ENCODE measurements at places on chromosomes 3 and 15.

DNA sequence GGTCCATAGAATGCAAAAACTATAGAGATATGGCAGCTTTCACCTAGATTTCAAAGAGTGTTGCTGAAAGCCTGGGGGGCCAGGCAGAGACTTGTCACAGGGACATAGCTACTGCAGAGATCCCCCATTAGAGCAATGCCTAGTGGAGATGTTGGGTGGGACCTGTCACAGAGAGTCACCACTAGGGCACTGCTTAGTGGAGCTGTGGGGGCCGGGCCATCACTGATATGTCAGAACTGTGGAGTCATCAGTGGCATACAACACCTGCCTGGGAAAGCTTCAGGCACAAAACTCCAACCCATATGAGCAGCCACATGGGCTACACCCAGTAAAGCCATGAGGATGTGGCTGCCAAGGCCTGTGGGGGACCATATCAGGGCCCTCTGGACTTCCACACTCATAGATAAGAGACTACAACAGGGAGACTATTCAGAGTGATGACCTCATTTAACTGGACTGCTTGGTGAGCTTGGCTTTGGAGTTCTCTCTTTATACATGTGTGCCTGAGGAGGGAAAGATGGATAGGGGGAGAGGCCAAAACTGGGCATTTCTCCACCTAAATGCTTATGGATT lies 176.3 kb downstream of the ZNF621 start:
- no peak for DNase-seq

DNA sequence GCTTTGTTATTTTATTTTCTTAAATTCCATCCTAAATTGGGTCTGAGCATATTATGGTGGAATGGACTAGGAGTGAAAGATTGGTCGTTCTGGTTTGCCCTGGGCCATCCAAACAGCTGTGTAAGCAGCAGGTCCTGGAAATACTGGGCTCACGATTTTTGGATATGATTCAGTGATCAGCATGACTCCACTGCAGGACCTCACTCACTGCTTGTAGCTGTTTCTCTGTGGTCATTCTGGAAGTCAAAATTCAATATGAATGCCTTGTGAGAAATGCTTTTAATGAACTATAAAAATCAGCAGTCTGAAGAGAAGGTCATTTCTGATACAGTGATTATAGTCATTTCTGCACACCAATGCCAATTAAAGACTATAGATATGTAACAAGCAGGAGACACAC lies 185.0 kb downstream of the RBMS3 start:
- DNase-seq = no peak

GRCh38 chr15:31307270-31308184 lies 19.1 kb upstream of the KLF13 start:
- DNase-seq = no peak

- no peak for DNase-seq
Measured at GRCh38 chr15:38059665-38060064, 125.2 kb downstream of the TMCO5A start.

GRCh38 chr15:50057905-50058639 lies 61.0 kb downstream of the ATP8B4 start:
- DNase-seq = no peak

DNA sequence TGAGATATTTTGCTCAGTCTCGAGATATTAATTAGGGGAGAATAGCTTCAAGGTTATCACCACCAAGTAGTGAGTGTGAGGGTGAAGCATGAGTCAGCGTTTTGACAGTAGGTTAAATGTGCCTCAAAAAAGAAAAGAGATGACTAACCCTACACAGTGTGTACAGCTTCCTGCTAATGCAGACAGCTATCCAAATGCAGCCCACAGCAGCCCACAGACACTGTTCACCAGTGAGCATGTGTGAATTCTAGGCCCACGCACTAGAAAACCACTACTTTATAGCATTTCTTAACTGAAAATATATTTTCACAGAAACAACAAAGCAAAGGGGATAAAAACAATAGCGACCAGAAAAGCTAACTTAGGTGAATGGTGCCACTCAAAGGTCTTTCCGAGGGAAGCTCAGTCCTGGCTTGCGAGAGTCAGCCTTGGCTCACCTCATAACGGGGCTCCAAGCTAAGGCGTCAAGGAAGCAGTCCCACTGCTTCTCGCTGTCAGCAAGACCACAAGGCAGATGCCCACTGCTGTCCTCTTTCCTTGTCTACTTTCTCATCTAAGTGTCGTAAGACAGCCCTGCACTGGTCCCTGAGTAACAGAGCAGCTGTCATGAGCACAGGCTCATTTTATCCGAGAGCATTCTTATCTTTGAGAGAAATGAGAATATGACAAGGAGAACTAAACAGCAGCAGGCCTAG lies 47.6 kb downstream of the TXNRD3 start:
- no peak for DNase-seq

DNA sequence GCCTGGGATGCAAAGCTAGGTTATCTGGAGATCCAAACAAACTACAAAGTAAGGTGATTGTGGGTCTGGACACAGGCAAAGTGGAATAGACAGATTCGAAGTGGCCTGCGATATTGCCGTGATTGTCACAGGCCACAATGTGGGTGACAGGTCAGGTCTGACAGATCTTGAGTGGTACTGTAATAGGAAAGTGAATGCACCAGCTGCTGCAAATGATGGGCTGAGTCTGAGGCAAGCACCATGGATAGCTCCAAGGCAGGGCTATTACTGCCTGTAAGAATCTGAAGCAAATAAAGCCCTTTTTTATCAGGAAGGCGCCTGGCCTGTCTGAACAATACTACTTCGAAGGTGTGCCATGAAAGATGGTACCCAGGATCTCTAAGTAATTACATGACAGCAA lies 10.0 kb downstream of the ARMC8 start:
- no peak for DNase-seq

DNA sequence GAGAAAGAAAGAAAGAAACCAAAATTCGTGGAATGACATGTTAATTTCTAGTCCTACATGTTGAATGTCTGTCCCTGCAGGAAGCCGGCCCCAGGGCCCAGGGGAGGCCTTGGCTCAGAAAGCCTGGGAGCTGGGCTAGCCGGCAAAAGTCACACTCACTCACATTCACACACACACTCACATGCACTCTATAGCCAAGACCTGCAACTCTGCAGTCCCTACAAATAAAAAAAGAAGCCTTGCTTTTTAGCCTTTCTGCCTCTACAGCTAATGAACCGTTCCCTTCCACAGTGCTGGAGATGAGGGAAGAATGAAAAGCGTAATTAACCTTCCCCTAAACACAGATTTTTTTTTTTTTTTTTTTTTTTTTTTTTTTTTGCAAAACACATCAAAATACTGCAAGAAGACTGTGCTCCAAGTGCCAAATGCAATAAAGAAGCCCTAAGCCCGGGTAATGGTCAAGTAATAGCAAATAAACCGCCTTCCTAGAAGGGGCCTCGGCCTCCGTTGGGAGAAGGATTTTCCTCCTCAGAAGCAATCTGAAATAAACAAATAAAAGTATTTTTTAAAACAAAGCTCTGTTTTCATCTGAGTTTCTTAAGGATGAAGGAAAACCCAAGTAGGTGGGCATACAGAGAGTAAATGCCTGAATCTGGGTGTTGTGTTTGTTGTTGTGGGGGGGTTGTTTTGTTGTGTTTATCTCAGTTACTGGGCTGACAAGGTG lies 4.3 kb downstream of the MECOM start:
- DNase-seq = no peak

DNA sequence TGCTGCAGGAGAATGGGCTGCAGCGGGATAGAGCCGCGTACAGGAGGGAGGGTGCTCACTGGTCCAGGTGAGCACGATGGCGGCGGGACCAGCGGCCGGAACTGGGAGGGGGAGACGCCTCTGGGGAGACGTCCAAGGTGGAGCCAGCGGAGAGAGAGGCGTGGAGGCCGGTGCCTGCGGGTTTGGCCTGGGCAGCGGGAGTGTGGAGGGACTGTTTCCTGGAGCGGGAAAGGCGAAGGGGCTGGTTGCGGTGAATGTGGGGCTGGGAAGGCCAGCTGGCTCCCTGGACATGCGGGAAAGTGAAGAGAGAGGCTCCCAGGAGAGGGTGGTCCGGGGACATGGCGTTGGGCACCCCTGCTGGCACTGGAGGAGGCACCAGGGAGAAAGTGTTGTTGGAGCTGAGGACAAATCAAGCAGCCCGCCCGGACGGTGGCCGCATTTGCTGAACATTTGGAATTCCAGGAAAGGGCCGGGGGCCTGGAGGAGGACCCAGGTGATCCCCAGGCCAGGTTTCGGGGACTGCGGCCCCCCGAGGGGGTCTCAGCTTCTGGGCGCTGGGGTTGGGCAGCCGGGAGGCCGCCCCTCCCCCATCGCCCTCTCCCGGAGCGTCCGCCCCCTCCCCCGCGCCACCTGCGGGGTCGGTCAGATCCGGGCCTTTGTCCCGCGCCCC lies 34.3 kb downstream of the DNAJB8 start:
- DNase-seq = no peak

DNA sequence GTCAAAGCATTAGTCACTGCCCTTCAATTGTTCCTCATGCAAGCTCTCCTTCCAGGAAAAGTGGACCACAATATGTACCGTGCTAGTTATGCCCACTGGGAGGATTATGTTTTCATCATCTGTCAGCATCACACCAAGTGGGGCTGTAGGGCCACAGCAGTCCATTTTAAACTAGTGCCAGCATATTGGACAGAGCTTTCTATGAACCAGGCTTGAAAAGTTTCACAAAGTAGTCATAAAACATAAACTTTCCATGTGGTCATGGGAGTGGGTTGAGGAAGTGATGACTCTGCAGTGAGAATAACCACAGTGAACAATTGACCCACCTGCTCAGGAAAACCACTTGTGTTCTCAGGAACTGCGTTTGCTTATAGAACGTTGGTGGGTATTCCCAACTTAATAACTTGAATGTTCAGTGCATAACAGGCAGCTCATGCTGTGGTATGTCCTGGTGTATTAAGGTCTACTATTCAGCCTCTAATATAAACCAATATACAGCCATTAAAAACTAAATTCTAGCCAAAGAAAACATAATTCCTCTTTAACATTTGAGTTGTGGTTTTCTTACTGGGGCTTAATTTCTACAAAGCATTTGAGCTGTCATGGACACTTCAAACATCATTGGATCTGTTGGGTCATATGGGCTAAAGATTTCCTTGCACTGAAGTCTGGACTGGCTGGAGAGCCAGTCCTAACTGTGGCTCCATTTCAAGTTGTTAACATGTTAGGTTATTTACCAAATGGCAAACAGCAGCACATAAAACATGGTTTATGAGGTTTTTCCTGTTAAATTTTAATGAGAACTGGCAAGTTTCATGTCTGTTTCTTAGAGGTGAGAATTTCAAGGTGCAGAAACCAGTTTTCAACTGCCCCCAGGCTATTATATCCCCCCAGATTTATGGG lies 274.1 kb downstream of the OTOL1 start:
- DNase-seq = no peak

DNA sequence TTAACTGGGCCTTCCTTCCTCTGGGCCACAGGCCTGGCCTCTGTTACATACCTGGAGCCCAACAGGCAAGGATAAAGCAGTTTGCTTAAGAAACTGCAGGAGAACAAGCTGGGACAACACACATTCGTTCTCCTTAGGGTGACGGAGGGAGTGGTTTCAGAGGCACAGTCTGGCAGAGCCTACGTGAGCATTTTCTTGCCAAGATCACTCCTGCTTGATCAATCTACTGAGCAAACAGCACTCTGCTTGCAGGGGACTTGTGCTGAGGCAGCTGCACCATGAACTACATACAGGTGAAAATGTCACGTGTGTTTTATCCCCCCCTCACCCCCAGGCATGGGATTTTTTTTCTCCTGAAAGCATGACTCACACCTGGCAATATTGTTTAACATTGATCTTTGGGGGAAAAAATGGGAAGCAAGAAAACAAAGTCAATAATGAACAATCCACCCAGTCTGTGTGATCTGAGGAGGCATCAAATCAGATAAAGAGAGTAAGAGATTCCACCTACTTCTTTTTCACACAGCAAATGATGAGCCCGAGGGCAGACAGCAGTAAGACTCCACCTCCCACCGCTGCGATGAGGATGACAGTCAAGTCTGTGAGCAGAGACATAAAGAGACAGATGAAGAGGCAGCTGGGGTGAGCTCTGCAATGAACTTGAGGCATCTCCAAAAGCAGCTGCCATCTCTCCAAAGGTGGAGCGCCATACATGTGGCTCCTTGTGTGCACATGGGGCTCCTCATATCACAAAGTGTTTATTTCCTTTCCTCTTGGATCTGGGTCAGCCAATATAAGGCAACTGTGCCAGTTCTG lies 57.4 kb downstream of the CDCP1 start:
- DNase-seq = no peak

DNA sequence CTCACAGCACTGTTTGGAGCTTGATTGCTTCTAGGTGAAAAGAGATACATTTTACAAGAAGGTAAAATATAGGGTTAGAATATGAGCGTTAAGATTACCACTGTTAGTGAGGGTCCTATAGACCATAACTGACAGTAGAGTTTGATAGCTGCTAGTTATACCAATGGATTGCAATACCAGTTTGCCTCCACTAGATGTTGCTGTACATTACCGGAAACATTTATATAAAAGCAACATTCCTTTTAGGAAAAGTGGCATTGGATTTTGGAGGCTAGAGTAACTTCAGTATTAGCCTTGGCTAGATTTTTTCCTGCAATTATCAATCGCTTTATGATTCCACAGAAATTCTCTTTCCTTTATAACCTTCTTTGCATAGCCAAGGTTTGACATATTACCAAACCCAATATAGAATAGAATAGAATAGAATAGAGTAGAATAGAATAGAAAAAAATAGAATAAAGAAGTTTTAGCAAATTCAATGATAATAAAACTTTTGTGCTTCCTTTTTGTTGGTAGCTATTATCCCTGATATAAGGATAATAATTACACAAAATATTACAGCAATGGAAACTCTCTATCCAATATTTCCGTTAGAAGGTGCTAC lies 1093.6 kb upstream of the ALCAM start:
- peak; percentile 8 for DNase-seq

DNA sequence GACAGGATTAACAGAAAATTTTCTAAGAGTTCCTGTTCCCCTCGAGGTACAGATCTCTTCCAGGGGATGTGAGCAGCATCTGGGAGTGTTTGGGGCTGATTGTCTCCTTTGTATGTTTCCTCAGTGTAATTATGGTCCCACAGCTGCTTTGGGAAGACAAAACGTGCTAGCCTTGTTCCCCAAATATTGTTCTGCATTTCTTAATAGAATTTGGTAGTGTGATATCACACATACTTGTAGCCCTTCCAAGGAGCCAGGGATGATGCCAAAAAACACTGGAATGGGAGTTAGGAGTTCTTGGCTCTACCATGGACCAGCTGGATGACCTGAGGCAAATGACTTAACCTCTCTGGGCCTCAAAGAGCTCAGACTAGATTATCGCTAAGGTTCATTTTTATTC lies 19.0 kb upstream of the AGBL1 start:
- DNase-seq = no peak

- DNase-seq = no peak
Measured at GRCh38 chr3:95289295-95289694, 1226.4 kb downstream of the NSUN3 start.

- DNase-seq = no peak
Measured at GRCh38 chr3:69999140-70000027, at the start of gene SAMMSON. Gene SAMMSON (plus strand): TSS chr3:69999733.

GRCh38 chr3:108505811-108506210 lies 4.6 kb downstream of the MYH15 start:
- no peak for DNase-seq
